Smooth muscle cell of trachea (primary cell): ENCODE measurements at places on chromosomes 6 and 20. TPM values are rescaled to one million over a fixed set of nuclear protein-coding genes. Genes with fewer than 3 reads are reported as not detected.

The HLA-DPA1 gene
- total RNA-seq: 1.7 and 2.8 TPM in 2 replicates

The FABP7 gene
- total RNA-seq: 0.15 TPM in 1 of 2 replicates, not detected in the other

The NUP43 gene
- 16.9 and 31.1 TPM in 2 replicates for total RNA-seq

The RSPO3 gene
- 2.0 and 2.3 TPM in 2 replicates for total RNA-seq

The CTCFL gene
- total RNA-seq: under 0.01 TPM in 1 of 2 replicates, not detected in the other

The MAP7 gene
- total RNA-seq: 0.58 and 2.0 TPM in 2 replicates

The TRMT6 gene
- 5.1 and 5.4 TPM in 2 replicates for total RNA-seq

The CCN6 gene
- not detected in 2 replicates for total RNA-seq

The ABHD16B gene
- total RNA-seq: not detected in 2 replicates

The MROH8 gene
- 1.9 and 3.6 TPM in 2 replicates for total RNA-seq

The CRISP2 gene
- total RNA-seq: not detected in 2 replicates

The NFATC2 gene
- total RNA-seq: under 0.01 and 0.17 TPM in 2 replicates

The SOD2 gene
- total RNA-seq: 213 and 2,364 TPM in 2 replicates

The SPTLC3 gene
- 5.8 and 9.6 TPM in 2 replicates for total RNA-seq
